Smooth muscle cell of the coronary artery (primary cell): ENCODE measurements at places on chromosomes 7 and 10. TPM values are rescaled to one million over a fixed set of nuclear protein-coding genes. Genes with fewer than 3 reads are reported as not detected.

Gene ATRNL1
- 0.23 and 1.4 TPM in 2 replicates for total RNA-seq

Gene PLPP4
- 2.9 and 3.2 TPM in 2 replicates for total RNA-seq

Gene PCLO
- total RNA-seq: under 0.01 TPM in 1 of 2 replicates, not detected in the other

Gene SLC13A1
- not detected in 2 replicates for total RNA-seq

Gene APBB1IP
- 5.9 TPM in 1 of 2 replicates, not detected in the other for total RNA-seq

Gene FAM200A
- total RNA-seq: 4.6 and 5.1 TPM in 2 replicates

Gene CTBP2
- total RNA-seq: 73.5 and 75.4 TPM in 2 replicates

Gene WDR86
- total RNA-seq: 0.08 and 1.1 TPM in 2 replicates

Gene NRP1
- 185 and 332 TPM in 2 replicates for total RNA-seq

Gene DEPP1
- total RNA-seq: 49.1 and 50.4 TPM in 2 replicates

Gene MMD2
- not detected in 2 replicates for total RNA-seq

Gene SAP25
- total RNA-seq: 0.08 TPM in 1 of 2 replicates, not detected in the other

Gene FAM25A
- total RNA-seq: not detected in 2 replicates

Gene PRTFDC1
- total RNA-seq: 12.6 and 40.1 TPM in 2 replicates

Gene VENTX
- not detected in 2 replicates for total RNA-seq

Gene PDE1C
- total RNA-seq: 6.1 and 53.9 TPM in 2 replicates

Gene CPA2
- total RNA-seq: 0.08 TPM in 1 of 2 replicates, not detected in the other

Gene PRR15
- total RNA-seq: 0.59 and 14.2 TPM in 2 replicates

Gene LAMB4
- 0.12 and 0.15 TPM in 2 replicates for total RNA-seq

Gene CTAGE6
- 0.12 and 0.23 TPM in 2 replicates for total RNA-seq

Gene NPC1L1
- total RNA-seq: 0.12 TPM in 1 of 2 replicates, not detected in the other

Gene WIPF3
- not detected in 2 replicates for total RNA-seq

Gene CHRM2
- total RNA-seq: not detected in 2 replicates

Gene OR6B1
- total RNA-seq: not detected in 2 replicates

Gene SFTPA1
- not detected in 2 replicates for total RNA-seq

Gene CUZD1
- total RNA-seq: 0.30 and 0.47 TPM in 2 replicates

Gene CLRN3
- not detected in 2 replicates for total RNA-seq

Gene ANKRD30A
- total RNA-seq: not detected in 2 replicates

Gene STEAP4
- 0.08 and 15.0 TPM in 2 replicates for total RNA-seq

Gene GTF2IRD1
- 2.2 and 6.8 TPM in 2 replicates for total RNA-seq

Gene SMO
- total RNA-seq: 18.5 and 22.7 TPM in 2 replicates
